ENCODE measurements at places on chromosomes 1 and 21.

DNA sequence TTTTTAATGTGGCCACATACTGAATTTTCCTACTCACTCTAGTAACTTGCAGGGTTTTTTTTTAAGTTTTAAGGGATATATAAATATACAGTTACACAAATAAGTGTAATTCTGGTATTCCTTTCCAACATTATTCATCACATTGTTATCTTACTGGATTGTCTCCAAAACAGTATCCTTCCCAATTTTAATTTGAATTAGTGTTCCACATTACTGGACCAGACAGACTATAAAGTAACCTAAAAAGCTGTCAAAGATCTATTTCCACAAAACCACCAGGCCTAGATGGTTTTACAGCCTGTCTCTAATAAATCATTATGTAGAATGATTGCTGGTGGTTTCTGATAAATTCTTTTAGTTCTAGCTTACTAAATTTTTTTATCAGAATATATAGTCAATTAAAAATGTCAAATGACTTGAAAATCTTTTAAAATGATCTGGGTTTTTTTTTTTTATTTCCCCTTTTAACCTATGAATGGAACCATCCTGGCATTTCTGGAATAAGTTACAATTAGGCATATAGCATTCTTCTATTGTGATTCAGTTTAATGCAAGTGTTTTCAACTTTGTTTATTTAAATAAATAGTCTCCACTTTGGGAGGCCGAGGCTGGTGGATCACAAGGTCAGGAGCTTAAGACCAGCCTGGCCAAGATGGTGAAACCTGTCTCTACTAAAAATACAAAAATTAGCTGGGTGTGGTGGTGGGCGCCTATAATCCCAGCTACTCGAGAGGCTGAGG, 59.3 kb downstream of the PACC1 start:
- DNase-seq, result no peak

GRCh38 chr1:7885513-7886404, 32.9 kb upstream of the UTS2 start:
- DNase-seq, result peak; percentile 40

DNA sequence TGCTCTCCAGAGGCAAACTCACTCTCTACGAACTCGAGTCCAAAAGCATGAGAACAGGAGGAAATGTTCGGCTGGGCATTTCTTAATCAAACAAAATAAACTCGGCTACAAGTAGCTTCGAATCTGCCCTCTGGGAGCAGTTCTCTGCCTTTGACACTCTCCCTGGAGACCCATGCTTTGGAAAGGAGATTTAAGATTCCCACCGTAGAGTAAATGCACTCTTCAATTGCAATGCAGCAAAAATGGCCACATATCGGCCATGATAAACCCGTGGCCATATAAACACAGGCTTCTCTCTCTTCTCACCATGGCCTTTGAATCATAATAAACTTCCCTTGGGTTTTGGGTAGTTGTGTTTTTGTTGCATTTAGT, 215.4 kb downstream of the TOMM20 start:
- DNase-seq, result no peak

- no peak for DNase-seq
Measured at GRCh38 chr1:30740251-30741238, 17.0 kb downstream of the LAPTM5 start.

GRCh38 chr1:217839161-217839560, 208.0 kb downstream of the SPATA17 start:
- DNase-seq, result no peak

GRCh38 chr1:145962157-145963102, 1.9 kb downstream of the ANKRD34A start:
- no peak for DNase-seq

DNA sequence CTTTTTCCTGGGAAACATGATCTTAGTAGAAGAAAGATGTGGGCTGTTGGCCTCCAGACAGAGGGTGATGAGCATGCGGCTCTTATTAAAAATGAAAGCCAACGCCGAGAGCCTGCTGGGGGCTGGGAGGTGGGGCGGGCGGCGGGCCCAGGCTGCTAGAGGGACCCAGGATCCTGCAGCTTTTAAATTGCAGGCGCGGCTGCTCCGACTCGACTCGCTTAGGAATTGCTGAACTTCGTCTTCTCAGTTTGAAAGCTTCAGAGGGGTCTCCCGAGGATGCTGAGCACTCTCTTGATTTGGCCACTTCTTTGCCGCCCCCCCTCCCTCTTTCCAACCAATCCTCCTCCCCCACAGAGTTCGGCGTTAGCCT, 1.2 kb downstream of the AGPAT3 start:
- peak; percentile 50 for DNase-seq

GRCh38 chr1:46473991-46474390, 15.6 kb upstream of the DMBX1 start:
- no peak for DNase-seq

- DNase-seq, result peak; percentile 50
Measured at GRCh38 chr1:154352581-154353459, 27.5 kb downstream of the ATP8B2 start.

DNA sequence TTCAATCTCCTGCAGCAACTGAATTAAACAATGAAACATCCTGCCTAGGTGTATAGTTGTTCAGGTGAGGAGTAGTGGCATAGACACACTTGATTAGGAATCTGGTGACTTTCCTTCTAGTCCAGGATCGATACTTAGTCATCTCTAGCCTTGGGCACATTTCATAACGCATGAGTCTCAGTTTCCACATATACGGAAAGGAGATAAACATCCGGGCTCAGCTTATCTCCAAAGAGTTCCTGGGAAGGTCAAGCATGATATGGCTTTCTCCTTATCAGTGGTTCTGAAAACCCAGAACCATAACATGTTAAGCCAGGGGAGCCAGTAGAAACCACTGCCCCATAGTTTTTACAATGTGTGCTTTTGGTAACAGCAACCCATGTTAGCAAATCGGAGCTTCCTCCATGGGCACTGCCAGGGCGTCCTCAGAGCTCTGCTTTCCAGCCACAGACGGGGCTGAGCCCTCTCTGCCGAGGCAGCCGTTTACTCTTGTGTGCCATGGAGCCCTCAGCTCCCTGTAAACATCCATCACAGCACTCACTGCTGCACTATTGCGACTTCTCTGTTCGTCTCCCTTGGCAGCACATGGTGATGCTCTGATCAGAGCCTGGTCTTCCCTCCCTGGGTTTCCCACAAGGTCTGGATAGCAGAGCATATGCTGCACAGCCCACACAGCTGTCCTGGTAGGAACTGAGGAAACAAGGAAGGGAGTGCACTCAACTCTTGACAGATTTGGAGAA, 34.6 kb downstream of the RUNX1 start:
- no peak for DNase-seq

- no peak for DNase-seq
Measured at GRCh38 chr1:10969971-10970332, 42.5 kb upstream of the TARDBP start.

DNA sequence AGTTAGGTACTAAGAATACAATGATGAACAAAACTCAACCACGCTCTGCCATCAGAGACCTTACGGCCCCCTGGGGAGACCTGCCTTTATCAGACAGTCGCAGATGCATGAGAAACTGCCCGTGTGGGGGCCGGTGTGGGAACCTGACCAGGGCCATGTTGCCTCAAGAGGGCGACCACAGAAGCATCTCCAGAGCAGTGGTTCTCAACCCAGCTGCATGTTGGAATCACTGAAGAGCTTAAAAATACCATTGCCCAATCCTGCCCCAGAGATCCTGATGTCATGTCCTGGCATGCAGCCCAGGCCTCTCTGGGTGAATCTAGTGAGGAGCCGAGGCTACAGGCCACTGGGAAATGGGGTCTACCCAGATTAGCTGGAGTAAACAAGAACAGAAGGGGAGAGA, 108.7 kb downstream of the PRDM2 start:
- no peak for DNase-seq

GRCh38 chr1:51303751-51304251, 26.6 kb downstream of the TTC39A start:
- peak; percentile 64 for DNase-seq

DNA sequence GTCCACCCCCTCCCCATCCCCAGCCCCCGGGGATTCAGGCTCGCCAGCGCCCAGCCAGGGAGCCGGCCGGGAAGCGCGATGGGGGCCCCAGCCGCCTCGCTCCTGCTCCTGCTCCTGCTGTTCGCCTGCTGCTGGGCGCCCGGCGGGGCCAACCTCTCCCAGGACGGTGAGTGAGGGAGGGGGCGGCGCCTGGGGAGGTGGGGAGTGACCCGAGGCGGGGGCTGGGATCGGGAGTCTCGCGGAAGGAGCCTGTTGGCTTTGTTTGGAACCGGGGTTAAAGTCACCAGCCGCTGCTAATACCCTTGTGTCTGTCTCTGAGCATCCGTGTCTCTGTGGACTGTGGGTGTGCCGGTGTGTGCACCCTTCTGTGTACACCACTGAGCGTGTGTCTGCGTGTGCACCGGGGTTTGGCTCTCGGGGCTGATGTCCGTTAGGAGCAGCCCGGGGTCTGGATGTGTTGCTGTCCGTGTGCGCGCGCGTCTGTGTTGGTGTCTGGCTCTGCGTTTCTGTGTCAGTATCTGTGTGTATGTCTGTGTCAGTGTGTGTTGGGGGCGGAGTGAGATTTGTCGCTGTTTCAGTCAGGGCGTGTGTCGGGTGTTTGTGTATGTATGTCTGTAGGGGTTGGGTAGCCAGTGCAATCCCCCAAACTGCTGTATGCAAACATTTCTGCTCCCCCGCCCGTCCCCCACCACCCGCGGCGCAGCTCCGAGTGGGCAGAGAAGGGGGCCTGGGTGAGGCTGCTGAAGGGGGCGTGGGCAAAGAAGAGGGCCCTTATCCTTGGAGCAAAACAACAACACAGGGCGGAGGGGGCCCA, 480 bp downstream of the CADM3 start:
- no peak for DNase-seq
